Psoas muscle (tissue), 8 donors: ENCODE measurements at places on chromosomes 16 and 17. TPM values are rescaled to one million over a fixed set of nuclear protein-coding genes. Genes with fewer than 3 reads are reported as not detected.

Gene KRT14
- polyA plus RNA-seq: 0.03 TPM

Gene HNF1B
- 0.03 TPM for polyA plus RNA-seq

Gene GRB2
- 70.9 TPM for polyA plus RNA-seq

Gene TAOK1
- polyA plus RNA-seq: 23.0 TPM

Gene USP31
- polyA plus RNA-seq: 7.7 TPM

Gene VPS9D1
- 10.3 TPM for polyA plus RNA-seq

DNA sequence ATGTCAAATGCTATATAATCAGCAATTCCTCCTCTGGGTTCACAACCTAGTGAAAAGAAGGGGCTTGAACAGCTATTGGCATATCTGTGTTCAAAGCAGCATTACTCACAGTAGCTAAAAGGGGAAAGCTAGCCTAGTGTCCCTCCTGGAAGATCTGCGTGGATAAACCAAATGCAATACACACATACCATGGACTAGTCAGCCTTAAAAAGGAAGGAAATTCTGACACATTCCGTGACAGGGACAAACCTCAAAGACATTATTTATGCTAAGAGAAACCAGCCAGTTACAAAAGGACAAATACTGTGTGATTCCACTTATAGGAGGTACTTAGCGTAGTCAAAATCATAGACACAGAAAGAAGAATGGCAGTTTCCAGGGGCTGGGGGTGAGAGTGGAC lies 90.1 kb downstream of the XYLT1 start:
- DNase-seq: no peak

- DNase-seq: no peak
Observed at GRCh38 chr16:55568207-55568606, 1.7 kb downstream of the CAPNS2 start.

- DNase-seq: no peak
Observed at GRCh38 chr17:56521414-56522141, 71.9 kb upstream of the NOG start.

- DNase-seq: no peak
Observed at GRCh38 chr17:81271226-81271625, 23.9 kb downstream of the SLC38A10 start.

- no peak for DNase-seq
Observed at GRCh38 chr17:47774331-47774730, 41.3 kb downstream of the TBX21 start.

- no peak for DNase-seq
Observed at GRCh38 chr17:72366626-72367025, 245.8 kb downstream of the SOX9 start.

DNA sequence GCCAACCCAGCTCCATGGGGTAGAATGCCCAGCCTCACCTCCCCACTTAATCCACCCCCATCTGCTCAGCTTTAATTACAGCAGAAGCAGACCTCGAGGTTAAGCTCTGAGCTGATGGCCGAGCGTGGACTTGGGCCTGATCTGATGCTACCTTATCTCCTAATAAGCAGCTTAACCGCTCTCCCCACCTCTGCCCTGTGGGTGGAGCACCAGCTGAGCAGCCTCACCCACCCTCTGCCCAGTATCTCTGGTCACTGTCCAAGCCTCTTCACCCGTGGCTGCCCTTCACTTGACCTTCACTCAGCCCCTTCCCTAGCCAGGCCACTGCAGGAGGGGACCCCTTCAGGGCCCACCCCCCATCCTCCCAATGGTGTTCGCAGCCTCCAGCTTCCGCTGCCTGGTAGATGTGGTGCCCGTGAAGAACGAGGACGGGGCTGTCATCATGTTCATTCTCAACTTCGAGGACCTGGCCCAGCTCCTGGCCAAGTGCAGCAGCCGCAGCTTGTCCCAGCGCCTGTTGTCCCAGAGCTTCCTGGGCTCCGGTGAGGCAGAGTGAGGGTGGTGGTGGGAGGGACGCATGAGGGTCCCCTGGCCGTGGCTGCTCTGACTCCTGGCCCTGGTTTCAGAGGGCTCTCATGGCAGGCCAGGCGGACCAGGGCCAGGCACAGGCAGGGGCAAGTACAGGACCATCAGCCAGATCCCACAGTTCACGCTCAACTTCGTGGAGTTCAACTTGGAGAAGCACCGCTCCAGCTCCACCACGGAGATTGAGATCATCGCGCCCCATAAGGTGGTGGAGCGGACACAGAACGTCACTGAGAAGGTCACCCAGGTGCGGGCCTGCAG lies 6.8 kb downstream of the KCNH6 start:
- DNase-seq: peak; percentile 42

DNA sequence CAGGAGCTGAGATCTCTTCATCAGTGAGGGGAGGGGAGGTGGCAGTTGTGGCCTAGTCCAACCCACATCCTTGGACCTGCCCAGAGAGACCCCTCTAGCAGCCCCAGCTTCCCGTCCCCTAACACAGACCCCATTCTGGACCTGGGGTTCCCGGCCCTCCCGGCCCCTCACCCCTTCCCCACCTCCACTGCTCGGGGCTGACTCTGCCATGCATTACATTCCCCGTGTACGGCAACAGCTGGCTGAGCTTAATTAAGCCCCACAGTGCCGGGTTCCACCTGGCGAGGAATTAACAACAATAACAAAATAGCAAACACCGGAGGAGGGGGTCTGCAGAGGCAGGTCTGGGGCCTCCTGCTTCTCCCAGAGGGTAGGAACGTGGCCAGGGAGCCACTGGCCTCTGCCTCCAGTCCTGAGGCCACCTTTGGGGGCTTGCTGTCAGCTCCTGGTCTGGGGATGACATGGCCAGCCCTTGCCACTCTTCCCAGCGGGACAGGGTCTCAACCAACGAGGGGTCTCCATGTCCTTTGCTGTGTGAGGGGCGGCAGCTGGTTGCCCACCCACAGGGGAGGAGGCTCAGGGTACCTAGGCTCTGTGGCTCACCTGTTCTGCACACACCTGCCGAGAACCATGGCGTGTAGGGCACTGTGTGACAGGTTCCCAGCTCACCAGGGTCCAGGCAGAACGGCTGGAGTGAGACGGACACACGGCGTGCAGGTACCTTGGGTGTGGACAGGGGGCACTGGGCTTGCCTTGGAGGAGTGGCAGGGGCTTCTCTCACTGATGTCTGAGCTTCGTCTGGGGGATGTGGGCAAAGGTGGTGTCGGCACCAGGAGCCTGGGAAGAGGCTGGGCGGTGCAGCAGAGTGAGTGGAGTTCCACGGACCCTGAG lies 46.9 kb upstream of the CBFA2T3 start:
- no peak for DNase-seq
